ENCODE measurements at places on chromosomes 5 and 9. TPM values are rescaled to one million over a fixed set of nuclear protein-coding genes. Genes with fewer than 3 reads are reported as not detected.

GRCh38 chr5:137304226-137304874 is 194.8 kb downstream of the SPOCK1 start:
- no peaks in the 10 kb centered on the region for H3K27me3 ChIP-seq
- H3K36me3 ChIP-seq, result no peaks in the 10 kb centered on the region
- no peak overlapping the region for H3K27ac ChIP-seq
- H3K4me1 ChIP-seq, result no peaks in the 10 kb centered on the region

- H3K4me3 ChIP-seq, result no peak overlapping the region
- no peak for DNase-seq
- H3K27me3 ChIP-seq, result no peaks in the 10 kb centered on the region
- H3K4me1 ChIP-seq, result peaks cover 27% of the 10 kb centered on the region
Measured at GRCh38 chr5:151086905-151087360, 6.1 kb upstream of the TNIP1 start.

DNA sequence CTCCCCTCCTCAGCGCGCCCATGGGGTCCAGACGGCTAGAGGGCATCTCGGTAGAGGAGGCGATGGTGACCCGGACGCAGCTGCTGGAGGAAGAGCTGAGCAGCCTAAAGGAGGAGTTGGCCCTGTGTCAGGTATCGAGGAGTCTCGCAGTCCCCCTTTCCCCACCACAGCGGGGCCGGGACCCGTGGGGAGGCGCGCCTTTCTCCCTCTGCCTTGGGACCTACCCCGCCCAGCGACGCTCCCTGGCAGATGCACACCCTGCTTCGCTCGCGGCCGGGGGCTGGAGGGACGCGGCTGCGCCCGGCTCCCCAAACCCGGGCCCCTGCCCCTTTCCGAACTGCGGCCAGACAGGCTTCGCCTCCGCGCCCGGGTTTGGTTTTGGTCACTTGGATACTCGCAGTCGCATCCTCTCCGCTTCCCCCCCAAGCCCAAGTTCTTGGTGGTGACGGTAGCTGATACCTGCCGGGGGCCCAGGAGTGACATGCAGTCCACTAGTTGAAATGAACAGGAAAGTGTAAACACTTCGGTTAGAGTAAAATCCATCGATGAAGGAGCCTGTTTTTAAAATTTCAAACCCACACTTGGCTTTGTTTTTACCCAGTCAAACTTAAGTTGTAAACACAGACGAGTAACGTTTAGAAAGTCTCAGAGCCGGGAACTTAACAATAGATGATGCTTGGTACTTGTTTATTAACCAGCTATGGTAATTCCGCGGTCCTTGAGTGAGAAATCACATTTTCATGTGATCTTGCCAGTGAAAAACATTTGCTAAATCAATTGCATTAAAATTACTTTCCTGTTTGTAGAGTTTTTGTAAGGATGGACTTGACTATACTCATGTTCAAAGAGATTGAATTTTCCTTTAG is 688 bp downstream of the CNTLN start:
- DNase-seq, result peak; percentile 68
- H3K4me3 ChIP-seq, result peak overlapping the region; percentile 60
- no peaks in the 10 kb centered on the region for H3K36me3 ChIP-seq
- H3K27me3 ChIP-seq, result no peaks in the 10 kb centered on the region
- H3K4me1 ChIP-seq, result peaks cover 15% of the 10 kb centered on the region

- no peak overlapping the region for H3K27ac ChIP-seq
- no peaks in the 10 kb centered on the region for H3K27me3 ChIP-seq
- no peak for DNase-seq
- peaks cover 14% of the 10 kb centered on the region for H3K4me1 ChIP-seq
- H3K4me3 ChIP-seq, result no peak overlapping the region
Measured at GRCh38 chr9:13684656-13685055, 405.2 kb upstream of the MPDZ start.

DNA sequence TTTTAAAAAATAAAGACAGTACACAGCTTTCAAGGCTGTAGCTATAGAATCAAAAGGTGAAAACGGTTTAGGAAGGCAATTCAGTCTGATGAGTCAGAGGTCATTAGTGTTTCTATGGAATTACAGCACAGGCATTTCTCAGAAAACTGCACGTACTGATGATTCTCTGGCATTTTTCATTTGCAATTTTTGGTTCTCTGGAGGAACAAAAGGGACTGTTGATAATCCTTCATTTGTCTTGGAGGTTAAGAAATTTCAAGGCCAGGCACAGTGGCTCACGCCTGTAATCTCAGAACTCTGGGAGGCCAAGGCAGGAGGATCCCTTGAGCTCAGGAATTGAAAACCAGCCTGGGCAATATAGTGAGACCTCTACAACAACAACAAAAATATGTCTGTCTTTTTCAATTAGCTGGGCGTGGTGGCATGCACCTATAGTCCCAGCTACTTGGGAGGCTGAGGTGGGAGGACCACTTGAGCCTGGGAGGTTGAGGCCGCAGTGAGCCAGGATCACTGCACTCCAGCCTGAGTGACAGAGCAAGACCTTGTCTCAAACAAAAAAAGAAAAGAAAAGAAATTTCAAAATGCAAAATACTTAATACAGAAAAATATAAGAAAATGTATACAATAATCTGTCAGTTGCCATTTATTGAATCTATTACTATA is 27.3 kb downstream of the NR6A1 start:
- no peak for DNase-seq
- H3K27me3 ChIP-seq, result no peaks in the 10 kb centered on the region
- H3K4me3 ChIP-seq, result no peak overlapping the region
- H3K36me3 ChIP-seq, result no peaks in the 10 kb centered on the region

DNA sequence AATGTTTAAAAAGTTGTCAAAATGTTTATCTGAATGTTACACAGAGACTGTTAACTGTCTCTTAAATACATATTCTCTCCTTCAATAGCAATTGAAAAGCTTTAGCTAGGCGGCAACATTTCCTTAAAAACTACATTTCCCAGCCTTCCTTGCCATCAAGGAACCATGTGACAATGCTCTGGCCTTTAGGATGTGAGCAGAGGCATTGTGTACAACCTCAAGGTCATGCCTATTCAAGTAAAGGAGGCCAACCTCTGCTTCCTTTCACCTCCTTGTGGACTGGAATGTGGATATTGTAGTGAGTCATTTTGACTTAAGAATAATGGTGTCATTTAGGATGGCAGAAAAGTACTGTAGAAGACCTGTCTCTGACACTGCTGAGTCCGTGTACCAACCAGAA is 23.7 kb upstream of the MROH2B start:
- DNase-seq, result peak; percentile 74
- H3K27ac ChIP-seq, result 0 out of 2 replicates have a peak overlapping the region, but pooled peaks have one; percentile 12
- H3K4me3 ChIP-seq, result no peak overlapping the region
- H3K4me1 ChIP-seq, result peaks cover 61% of the 10 kb centered on the region
- no peaks in the 10 kb centered on the region for H3K36me3 ChIP-seq

DNA sequence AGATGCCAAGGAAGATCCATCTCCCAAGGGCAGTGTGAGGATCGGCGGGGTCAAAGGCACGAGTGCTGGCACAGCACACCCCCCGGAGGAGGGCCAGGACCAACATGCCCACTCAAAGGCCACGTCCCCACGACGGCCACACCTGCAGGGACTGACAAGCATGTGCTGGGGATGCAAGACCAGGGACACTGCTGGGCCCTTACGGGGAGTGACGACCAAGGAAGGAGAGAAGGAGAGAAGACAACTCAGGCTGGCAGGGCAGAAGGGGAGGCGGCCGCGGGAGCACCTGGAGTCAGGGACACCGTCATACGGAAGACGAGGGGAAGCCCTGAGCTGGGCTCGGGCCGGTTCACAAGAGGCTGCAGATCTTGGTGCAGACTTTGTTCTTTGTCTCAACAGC is 10.4 kb downstream of the QSOX2 start:
- no peak overlapping the region for H3K4me3 ChIP-seq
- H3K36me3 ChIP-seq, result peaks cover 12% of the 10 kb centered on the region
- no peak overlapping the region for H3K27ac ChIP-seq
- DNase-seq, result no peak

GRCh38 chr9:34999576-34999975 is 10.0 kb downstream of the DNAJB5 start:
- no peaks in the 10 kb centered on the region for H3K36me3 ChIP-seq
- H3K27me3 ChIP-seq, result no peaks in the 10 kb centered on the region
- H3K27ac ChIP-seq, result no peak overlapping the region
- H3K4me1 ChIP-seq, result no peaks in the 10 kb centered on the region
- H3K4me3 ChIP-seq, result no peak overlapping the region

GRCh38 chr9:21392270-21392669 is 7.1 kb upstream of the IFNA2 start:
- H3K36me3 ChIP-seq, result no peaks in the 10 kb centered on the region
- H3K27me3 ChIP-seq, result no peaks in the 10 kb centered on the region
- H3K27ac ChIP-seq, result no peak overlapping the region
- H3K4me1 ChIP-seq, result no peaks in the 10 kb centered on the region
- no peak overlapping the region for H3K4me3 ChIP-seq
- DNase-seq, result peak; percentile 67

- no peaks in the 10 kb centered on the region for H3K36me3 ChIP-seq
- no peak for DNase-seq
- H3K4me3 ChIP-seq, result no peak overlapping the region
- H3K27me3 ChIP-seq, result no peaks in the 10 kb centered on the region
- H3K4me1 ChIP-seq, result no peaks in the 10 kb centered on the region
Measured at GRCh38 chr9:1718836-1719235, 296.3 kb upstream of the SMARCA2 start.

DNA sequence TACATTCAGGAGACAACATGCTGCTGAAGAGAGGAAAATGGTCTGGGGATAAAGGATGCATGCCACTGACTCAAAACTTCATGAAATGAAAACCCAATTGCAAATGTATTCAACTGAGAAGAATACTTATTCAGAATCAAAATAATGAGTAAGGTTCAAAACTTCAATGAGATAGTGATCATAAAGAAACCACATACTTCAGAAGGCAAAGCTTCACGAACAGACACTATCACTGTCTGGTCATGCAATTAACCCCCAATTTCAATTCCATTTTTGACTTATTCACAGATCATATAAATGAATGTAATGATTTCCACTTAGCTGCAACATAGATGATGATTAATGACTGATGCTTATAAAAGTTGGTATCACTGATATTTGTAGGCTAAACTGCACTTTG is 33.0 kb upstream of the CTNNAL1 start:
- H3K27ac ChIP-seq, result no peak overlapping the region
- H3K36me3 ChIP-seq, result peaks cover 63% of the 10 kb centered on the region
- no peak for DNase-seq
- no peak overlapping the region for H3K4me3 ChIP-seq
- H3K27me3 ChIP-seq, result no peaks in the 10 kb centered on the region

DNA sequence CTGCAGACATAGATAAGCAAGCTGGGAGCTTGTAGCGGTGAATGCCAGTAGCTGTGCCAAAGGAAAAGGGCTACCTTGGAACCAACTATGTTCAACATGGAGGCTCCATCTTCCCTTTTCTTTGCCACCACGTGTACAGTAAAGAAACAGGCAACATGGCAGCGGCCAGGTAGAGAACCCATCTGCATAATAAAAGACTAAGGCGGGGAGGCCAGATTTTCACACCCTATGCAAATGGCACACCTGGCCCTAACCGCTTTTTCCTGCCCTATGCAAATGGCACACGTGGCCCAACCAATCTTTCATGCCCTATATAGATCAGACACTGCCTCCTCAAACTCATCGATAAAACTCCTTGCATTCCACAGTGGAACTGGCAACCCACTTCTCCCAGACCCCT is 477.5 kb upstream of the EDIL3 start:
- H3K27me3 ChIP-seq, result no peaks in the 10 kb centered on the region
- no peaks in the 10 kb centered on the region for H3K4me1 ChIP-seq
- no peak for DNase-seq
- no peaks in the 10 kb centered on the region for H3K36me3 ChIP-seq
- H3K4me3 ChIP-seq, result no peak overlapping the region

- no peak for DNase-seq
- no peaks in the 10 kb centered on the region for H3K36me3 ChIP-seq
- H3K27ac ChIP-seq, result peak overlapping the region; percentile 99
- peaks cover 60% of the 10 kb centered on the region for H3K4me1 ChIP-seq
Measured at GRCh38 chr9:90801973-90802322, 329 bp downstream of the SYK start.

DNA sequence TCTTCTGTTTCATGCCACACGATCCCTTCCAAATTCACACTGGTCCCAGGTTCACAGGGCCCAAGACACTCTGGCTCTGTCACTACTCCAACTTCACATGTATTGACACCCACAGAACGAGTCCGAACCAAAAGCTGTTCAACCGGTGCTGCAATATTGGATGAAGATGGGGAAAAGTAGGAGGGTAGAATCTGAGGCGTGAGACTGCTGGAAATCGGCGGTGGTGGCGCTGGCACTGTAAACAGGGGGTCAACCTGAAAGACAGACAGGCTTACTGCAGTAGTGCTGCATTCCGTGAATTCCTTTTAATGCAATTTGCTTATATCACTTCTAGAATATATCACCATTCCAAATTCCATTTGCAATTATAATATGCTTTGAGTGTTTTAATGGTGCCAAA is 45.4 kb downstream of the ZNF608 start:
- no peak for DNase-seq
- H3K4me3 ChIP-seq, result no peak overlapping the region
- no peak overlapping the region for H3K27ac ChIP-seq
- H3K36me3 ChIP-seq, result no peaks in the 10 kb centered on the region
- peaks cover 53% of the 10 kb centered on the region for H3K4me1 ChIP-seq

DNA sequence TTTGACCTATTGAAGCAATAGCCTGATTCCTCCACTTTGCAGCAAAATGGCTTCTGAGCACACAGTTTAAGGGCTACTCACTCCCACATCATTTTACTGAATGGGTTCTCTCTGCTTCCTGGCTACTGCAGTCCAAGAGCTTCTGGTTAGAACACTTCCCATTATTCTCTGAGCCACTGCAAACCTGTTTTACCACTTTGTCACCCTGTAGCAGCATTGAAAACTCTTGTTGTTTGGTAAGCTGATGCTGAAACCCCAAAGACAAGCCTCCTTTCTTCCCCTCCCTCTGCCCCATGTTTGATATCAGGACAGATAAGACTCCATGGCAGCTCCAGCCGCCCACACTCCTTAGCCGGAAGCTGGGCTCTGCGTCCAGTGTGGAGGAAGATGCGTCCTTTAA is 84.4 kb upstream of the RARS1 start:
- no peak overlapping the region for H3K4me3 ChIP-seq
- no peak overlapping the region for H3K27ac ChIP-seq
- H3K36me3 ChIP-seq, result no peaks in the 10 kb centered on the region
- H3K27me3 ChIP-seq, result no peaks in the 10 kb centered on the region

DNA sequence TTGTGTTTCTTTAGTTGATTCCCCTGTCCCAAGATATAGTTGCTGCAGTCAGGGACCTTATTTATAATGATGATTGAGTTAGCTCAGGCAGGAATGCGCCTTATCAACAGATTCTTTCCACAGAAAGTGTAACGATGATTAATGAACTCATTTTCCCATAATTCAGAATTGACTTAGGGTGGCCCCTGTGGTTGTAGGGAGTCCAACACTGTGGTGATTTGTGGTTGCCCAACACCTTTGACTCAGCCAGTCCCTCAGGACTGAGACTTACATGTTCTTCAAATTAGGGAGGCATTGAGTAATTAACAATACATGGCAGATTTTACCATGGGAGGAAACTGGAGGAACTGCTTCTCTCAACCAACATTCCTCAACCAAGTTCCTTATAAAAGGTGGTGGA is 221.9 kb downstream of the GABRG2 start:
- H3K36me3 ChIP-seq, result no peaks in the 10 kb centered on the region
- no peaks in the 10 kb centered on the region for H3K27me3 ChIP-seq
- H3K4me3 ChIP-seq, result no peak overlapping the region
- no peak for DNase-seq

- no peak overlapping the region for H3K27ac ChIP-seq
- H3K27me3 ChIP-seq, result no peaks in the 10 kb centered on the region
- DNase-seq, result peak; percentile 59
- H3K36me3 ChIP-seq, result no peaks in the 10 kb centered on the region
- H3K4me3 ChIP-seq, result no peak overlapping the region
- no peaks in the 10 kb centered on the region for H3K4me1 ChIP-seq
Measured at GRCh38 chr5:90000351-90000750, 409.2 kb downstream of the CETN3 start.

Gene HRH2
- not detected for total RNA-seq

Gene CKMT2
- not detected for total RNA-seq

Gene SLC26A2
- 5.4 TPM for total RNA-seq

Gene SH2D3C
- total RNA-seq, result not detected

Gene GDNF
- total RNA-seq, result not detected

Gene PLCXD3
- total RNA-seq, result not detected

All from Karpas-422 (cell line).